ENCODE measurements at places on chromosomes 11 and 22.

GRCh38 chr11:26227301-26227746 lies 104.6 kb upstream of the ANO3 start:
- DNase-seq, result no peak

DNA sequence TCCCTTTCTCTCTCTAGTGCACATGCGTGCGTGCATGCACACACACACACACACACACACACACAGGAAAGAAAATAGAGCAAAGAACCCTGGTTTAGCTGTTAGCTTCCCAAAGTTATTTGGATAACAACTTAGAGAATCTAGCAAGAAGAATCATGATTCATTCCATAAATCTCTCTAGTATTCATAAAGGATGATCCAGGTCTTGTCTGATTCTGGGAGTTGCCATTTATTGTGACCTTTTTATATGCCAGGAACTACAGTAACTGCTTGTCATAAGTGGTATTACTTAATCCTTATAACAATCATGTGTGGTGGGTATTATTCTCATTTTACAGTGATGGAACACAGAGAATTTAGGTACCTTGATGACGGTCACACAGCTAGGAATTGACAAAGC lies 141.5 kb upstream of the MTMR2 start:
- DNase-seq, result no peak

GRCh38 chr11:34134765-34135164 lies 29.3 kb downstream of the NAT10 start:
- no peak for DNase-seq

DNA sequence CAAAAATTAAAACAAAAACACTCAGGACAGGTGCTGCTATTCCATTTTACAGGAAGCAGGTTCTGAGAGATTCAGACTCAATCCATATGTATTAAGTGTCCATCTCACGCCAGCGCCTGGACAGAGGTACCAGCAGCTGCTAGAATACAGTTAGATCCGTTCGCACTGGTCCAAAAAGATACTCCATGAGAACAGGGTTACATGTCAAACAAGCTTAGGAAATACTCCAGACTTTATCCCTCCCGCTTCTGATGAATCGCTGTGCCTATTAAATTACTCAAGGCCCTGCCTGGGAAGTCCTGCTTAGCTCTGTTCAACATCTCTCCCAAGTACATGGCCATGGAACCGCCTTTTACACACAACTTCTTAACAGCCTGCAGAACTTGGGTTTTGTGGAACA lies 50.2 kb upstream of the SLC35C1 start:
- DNase-seq, result no peak

GRCh38 chr11:2662024-2662312 lies 37.8 kb downstream of the KCNQ1OT1 start:
- DNase-seq, result no peak

DNA sequence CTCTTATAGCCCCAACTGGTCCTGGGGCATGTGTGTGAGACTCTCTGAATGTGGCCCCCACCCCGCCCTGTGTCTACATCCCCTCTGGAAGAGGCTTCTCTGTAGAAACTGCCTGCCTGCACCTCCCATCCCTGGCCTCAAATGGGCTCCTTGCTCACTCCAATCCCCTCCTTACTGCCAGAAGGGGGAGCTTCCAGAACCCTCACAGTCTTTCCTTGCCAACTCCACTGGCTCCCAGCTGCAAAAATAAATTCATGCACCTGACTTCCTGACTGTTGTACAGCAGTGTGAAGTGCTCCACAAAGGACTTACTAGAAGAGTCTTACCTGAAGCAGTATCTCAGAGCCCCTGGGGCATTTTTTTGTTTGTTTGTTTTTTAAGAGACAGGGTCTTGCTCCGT lies 15.2 kb upstream of the SERPIND1 start:
- no peak for DNase-seq

- DNase-seq, result no peak
Measured at GRCh38 chr11:72203163-72203562, 11.2 kb downstream of the FOLR1 start.

- DNase-seq, result no peak
Measured at GRCh38 chr11:44244639-44245310, 65.2 kb downstream of the ALX4 start.

DNA sequence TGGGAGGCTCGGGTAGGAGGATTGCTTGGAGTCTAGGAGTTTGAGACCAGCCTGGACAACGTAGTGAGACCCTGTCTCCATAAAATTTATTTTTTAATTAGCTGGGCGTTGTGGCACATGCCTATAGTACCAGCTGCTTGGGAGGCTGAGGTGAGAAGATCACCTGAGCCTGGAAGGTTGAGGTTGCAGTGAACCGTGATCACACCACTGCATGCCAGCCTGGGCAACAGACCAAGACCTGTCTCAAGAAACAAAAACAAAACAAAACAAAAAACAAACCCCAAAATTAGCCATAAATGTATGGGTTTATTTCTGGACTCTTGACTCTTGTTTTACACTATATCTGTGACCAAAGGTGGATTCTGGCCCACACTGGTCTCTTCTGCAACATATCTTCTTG lies 41.6 kb downstream of the EIF3F start:
- no peak for DNase-seq

- no peak for DNase-seq
Measured at GRCh38 chr22:41563051-41563711, 2.4 kb downstream of the CSDC2 start.

DNA sequence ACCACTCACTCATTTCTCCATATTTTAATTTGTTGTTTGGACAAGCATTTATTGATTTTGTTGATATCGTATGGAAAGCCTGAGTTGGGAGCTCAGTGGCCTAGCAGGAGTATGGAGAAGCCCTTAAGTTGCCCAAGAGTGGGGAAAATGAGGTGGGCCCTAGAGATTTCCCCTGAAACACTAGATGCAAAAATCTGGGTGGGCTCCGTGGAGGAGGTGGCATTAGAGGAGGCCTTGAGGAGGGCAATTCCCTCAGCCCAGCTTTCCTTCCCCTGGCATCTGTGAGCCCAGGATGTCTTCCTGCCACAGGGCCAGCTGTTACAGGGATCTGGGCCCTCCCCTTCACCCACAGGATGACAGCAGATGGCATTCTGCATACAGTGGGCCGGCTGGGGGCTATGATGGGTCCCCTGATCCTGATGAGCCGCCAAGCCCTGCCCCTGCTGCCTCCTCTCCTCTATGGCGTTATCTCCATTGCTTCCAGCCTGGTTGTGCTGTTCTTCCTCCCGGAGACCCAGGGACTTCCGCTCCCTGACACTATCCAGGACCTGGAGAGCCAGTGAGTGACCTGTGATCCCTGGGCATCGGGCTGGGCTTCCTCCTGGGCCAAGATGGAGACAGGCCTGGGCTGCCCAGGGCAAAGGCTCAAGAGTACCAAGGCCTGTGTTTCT lies 21.6 kb upstream of the SLC22A12 start:
- DNase-seq, result no peak

GRCh38 chr11:95895815-95896214 lies 28.1 kb downstream of the MTMR2 start:
- DNase-seq, result no peak

- DNase-seq, result no peak
Measured at GRCh38 chr11:61171907-61172306, 10.7 kb upstream of the VPS37C start.

DNA sequence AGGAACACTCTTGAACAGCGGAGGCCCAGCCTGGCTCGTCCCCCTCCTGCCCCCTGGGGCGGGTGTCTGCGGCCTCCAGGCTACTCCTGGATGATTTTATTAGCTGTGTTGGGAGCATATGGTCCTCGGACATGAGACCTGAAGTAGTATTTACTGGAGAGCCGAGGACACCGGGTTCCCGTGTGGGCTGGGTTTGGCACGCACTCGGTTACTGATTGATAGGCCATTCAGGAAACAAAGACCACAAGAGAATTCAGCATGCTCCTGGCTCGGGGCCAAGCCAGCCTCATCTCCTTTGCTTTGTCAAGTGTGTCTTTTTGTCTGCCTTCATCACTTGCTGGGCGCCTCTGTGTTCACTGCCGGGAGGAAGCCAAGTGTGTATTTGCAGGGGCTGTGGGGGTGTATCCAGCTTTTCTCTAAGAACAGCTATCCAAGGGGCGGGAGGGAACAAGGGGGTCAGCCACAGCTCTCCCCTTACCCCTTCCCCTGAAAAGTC lies 9.7 kb downstream of the FXYD2 start:
- peak; percentile 51 for DNase-seq

Measured in activated naive CD8-positive, alpha-beta T cell treated with anti-CD3 and anti-CD28 coated beads, Interleukin-2, amount 50 U/mL, for 16 hours (primary cell).